GM06990 (cell line): ENCODE measurements at places on chromosomes 11 and 22.

DNA sequence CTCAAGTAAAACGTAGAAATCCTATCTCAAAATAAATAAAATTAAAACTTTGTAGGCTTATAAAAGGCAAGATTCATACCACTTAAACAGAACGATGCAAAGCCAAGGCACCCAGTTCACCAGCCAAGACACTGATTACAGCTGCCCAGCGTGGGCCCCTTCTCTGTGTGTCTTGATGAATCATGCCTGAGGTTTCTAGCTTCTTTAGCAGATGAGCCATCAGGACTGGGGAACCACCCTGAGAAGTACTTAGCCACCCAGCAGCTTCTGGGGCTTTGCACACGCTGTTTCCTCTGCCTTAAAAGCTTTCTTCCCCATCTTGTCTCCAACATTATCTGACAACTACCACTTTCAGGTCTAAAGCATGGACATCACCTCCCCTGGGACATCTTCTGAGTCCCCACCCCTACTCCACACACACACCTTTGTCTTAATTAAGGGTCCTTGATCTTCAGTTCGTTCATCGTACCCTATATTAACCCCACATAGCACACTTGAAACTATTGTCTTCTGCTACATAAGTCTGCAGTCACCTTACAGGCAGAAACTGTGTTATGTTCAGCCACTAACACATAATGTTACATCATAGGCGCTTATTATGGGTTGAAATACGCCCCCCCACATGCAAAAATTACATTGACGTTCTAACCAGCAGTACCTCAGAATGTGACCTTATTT, 8.7 kb upstream of the LAYN start:
- DNase-seq: no peak

DNA sequence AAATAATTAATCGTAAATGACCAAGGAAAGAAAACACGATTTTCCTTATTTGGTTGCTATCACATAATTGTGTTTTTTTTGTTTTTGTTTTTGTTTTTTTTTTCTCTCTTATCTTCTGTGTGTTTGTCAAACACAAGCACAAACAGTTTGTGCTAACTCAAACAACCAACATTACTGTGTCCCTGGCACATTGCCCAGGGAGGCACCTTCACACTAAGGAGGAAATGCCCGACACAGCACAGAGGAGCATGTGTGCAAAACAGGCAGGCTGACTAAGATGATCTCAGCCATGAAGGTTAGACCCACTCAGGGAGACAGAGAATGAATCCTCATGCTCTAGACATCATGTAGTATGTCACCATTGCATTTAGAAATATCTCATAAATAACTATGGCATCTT, 130.1 kb downstream of the SOX6 start:
- DNase-seq: no peak

DNA sequence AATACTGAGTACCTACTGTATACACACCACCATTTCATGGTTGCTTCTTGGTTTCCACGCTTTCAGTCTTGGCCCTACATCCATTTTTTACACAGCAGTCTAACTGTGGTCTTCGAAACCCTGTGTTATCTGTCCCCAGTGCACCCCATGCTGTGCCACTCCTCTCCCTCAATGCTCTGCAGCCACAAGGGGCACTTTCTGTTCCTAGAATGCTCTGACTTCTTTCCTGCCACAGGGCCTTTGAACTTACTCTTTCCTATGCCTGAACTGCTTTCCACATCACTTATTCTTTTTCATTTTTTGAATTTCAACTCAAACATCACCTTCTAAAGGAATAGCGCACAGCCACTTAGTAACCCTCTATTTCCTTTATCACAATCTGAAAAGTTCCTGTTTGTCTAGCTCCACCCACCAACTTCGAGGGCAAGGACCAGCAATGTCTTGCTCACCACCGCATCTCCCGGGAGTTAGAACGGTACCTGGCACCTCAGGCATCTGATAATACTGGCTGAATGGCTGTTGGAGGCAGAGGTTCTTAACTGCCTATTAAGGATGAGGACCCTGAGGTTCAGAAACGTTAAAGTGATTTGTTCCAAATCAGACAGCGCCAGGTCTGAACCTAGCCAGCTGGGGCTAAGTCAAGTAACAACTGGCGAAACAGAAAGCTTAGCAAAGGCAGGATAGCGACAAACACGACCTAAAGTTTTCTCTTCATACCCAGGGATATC, 568 bp downstream of the ALG8 start:
- peak; percentile 38 for DNase-seq

DNA sequence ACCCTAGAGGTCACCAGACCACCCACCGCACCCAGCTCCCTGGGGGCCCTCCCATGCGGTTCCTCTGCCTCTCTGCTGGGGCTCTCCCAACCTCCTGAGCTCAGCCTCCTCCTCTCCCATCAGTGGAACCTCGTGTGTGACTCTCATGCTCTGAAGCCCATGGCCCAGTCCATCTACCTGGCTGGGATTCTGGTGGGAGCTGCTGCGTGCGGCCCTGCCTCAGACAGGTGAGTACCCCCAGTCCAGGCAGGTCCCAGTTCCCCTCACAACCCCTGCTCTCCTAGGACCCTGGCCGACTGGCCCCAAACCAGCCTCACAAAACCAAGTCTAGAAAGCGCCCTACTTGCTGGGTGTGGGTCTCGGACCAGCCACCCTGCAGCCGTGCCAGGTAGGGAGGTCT, 1.6 kb downstream of the SLC22A12 start:
- DNase-seq: no peak

DNA sequence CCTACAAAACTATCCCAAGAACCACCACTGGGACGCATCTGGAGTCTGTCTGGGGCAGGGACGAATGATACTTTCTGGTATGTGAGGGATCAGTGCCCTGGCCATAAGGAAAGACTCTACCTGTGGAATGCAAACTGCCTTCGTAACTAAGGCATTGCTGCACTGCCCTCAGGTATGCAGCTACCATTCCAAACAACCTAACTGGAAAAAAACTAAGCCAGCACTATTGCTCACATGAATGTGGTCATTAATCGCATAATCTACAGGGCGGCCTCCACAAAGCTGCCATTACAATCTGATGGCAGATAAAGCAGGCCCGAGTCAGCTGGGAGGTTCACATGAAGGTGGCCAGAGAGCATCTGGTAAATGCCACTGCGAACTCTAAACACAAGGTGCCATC, 3.9 kb downstream of the PACSIN2 start:
- no peak for DNase-seq

GRCh38 chr11:28009388-28009787, 98.6 kb downstream of the KIF18A start:
- DNase-seq: no peak

DNA sequence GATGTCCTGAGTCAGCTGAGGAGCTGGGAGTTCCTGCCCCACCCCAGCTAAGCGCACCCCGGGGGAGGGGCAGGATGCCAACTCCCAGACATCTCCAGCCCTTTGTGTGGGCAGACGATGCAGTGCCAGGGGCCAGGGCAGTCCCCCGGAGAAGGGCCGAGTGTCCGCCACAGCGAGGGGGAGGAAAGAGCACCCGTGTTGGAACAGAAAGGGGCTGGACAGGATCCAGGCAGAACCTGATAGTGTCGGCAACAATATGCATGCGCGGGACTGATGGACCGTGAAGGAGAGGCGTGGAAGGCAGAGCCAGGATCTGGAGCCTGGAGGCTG, 1434.7 kb downstream of the BRD1 start:
- no peak for DNase-seq

- no peak for DNase-seq
Observed at GRCh38 chr11:60977224-60977623, 5.7 kb downstream of the CD6 start.

DNA sequence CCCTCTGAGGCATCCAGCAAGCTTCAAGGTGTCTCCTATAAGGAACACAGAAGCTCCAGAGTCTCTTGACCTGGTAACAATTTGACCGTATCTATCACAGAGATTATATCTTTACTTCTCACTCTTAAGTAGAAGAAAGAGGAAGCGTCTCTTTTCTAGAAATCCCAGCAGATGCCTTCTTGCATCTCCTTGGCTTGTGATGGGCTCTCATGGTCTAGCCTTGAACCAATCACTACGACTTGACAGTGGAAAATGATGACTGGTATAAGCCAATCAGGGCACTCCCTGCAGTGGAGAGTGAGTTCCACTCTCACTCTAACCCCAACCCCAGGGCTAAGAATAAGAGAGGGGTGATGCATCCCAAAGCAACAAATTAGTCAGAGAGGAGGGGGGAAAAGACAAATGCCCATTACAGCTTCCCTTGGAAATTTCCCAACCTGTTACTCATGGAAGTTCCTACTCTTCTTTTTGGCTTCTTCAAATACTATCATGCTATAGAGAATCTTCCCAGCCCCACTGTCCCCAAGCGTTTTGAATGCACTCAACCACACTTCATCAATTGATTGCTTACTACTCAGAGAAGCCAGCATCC, 293.5 kb downstream of the MN1 start:
- DNase-seq: no peak

DNA sequence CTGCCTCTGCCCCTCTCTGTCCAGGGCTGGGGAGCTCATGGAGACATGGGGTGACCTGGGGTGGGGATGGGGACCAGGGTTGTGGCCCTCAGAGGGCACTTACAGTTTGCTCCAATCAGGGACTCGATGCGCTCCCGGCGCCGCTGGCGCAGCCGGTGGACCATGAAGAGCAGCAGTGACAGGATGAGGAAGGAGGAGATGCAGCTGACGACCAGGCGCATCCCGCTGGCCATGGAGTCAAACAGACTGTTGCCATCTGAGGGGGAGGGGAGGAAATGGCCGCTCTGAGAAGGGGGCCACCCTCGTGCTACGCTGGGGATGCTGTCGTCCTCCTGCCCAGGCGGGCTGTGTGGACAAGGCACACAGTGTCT, 80.5 kb downstream of the DGCR2 start:
- DNase-seq: no peak

DNA sequence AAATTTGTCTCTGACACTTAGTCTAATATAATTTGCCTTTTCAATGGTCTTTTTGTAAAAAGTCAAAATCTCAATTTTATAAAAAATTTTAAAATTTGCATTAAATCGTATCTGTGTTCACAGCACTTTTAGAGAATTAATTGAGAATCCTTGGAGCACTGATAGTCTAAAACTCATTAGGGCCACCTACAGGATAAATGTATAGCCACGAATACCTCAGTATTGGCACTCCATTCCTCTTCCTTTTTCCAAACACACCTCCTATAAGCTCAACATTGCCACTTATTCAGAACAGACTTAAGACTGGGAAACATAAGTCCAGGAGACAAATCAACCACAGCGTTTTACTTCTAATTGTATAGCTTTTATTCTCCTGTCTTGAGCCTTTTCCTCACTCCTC, 776.0 kb upstream of the ARHGAP42 start:
- DNase-seq: no peak

DNA sequence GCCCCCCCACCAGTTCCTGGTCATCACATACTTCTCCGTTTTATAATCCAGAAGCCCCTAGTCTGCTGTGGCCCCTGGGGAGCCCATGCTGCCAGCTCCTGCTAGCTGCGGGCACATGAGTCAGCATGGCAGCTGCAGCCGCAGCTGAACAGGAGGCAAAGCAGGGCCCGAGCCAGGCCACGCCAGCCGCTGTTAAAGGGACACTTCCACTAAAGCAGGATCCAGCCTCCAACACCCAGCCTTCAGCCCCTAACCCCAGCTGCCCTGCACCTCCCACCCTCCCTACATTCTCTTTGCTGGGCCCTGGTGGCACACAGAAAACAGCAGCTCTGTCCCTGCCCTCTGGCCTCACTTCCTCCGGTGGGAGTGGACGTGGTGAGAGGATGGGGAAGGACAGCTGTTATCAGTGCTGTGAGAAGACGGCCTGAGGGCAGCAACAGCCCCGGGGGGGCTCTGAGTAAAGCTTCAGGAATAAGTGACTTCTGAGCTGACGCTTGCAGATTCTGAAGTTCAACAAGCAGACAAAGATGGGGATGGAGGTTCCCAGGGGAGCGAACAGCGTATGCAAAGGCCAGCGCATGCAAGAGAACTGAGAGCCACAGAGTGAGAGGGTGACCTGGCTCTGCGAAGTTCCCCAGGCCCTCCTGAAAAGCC, 688 bp upstream of the LRRC74B start:
- no peak for DNase-seq

DNA sequence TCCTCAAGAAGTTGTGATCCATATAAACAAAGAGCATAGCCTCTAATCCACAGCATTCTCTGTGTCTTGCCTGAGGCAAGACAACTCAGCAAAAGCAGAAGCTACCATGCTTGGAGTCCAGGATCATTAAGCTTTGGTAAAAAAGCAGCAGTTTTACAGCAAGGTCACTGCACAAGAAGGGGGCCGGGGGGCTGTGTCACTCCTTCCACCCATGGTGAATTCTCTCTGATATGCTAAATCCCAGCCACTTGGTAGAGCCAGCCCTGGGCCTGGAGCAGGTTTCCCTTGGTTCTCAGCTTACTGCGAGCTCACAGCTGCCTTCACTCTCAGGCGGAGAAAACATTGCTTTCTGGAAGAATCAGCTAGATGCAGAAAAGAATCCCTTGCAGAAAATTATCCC, 144.7 kb downstream of the TENM4 start:
- no peak for DNase-seq

DNA sequence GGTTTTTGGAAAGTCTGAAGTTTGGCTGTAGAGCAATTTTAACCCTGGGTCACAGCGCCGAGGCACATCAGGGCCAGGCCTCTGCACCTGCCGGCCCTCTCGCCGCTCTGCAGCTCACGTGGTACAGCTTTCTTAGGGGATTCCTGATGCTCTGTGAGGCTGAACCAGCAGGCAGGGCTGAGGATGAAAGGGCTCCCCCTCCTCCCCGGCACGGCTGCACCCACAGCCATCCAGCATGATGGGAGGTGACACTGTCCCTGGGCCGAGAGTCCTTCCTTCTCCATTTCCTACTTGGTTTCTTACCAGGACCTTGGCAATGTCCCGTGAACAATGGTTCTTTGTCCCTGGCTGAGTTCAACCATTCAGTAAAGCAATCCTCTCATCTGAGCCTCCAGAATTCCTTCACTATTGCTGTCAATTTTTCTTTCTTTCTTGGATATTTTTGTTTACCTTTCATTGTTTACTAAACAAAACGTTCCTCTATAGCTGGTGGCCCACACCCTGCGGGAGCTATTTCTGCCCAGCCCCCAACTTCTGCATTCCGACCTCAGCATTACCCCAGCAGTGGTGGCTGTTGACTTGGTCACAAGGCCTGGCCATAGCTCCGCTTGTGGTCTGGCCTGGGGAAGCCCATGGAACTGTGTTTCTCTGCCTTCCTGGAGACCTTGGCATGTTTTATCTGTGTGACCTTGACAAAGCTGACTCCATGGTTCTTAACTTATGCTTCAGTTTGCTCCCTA, 172.8 kb upstream of the B3GAT1 start:
- no peak for DNase-seq

DNA sequence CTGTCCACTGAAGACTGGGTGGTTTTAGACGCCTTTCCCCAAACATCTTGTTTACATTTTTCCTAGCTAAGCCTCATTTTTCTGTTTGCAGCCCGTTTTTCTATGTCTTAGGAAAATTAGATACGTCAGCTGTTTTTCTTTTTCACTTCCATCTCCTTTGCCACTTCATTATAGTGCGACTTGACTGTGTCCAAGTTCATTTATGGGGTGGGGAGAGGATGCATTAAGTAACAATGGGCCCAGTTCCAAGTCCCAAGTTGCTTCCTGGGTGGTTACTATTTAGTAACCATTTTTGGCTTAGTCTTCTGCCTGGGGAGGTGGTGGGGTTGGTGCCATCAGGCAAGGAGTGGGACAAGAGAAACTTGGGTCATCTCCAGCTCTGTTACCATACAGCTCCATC, 83.0 kb downstream of the TRAF6 start:
- DNase-seq: no peak

- DNase-seq: no peak
Observed at GRCh38 chr11:57646194-57646798, 3.4 kb downstream of the YPEL4 start.
